Heart left ventricle (tissue), 16 donors: ENCODE measurements at places on chromosomes 5 and 9.

- DNase-seq: peak; percentile 95
Observed at GRCh38 chr9:129496473-129497004, 124.4 kb downstream of the C9orf50 start.

DNA sequence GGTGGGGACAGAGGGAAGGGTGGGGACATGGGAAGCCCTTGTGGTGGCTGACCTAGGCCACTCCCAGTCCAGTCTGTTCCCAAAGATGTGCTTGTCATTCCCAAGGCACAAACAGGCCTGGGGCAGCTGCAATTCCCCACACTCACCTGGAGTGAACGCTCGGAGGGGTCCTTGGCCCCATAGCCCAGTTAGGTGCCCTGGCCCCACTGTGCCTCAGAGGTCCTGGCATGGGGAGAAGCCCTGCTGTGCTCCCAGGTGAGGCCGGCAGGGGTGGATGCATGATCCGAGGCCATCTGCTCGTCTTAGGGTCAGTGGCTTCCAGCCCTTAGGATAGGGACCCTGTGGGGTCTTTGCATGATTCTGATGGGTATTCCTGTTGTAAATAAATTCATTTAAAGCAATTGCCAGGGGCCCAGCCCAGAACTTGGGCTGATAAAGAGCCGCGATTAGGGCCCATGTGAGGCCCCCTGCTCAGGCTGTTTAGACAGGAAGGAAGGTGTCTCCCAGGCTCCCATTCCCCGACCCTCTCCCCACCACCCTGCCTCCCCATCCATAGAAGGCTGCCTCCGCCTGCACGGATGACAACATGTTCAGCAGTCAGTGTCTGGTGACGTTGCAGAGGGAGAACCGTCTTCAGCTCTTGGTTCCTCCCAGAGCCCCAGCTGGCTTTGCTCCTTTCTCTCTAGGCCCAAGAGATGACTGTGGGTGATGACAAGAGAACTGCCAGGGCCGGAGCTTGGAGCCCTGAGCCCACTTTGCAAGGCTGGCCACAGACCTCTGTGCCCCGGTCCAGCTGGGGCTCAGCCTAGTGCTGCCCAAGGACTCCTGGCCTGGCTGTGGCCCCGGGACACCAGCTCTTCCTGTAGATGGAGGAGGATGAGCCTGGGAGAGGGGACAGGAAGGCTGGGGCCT, 28.4 kb upstream of the IRX4 start:
- DNase-seq: no peak

DNA sequence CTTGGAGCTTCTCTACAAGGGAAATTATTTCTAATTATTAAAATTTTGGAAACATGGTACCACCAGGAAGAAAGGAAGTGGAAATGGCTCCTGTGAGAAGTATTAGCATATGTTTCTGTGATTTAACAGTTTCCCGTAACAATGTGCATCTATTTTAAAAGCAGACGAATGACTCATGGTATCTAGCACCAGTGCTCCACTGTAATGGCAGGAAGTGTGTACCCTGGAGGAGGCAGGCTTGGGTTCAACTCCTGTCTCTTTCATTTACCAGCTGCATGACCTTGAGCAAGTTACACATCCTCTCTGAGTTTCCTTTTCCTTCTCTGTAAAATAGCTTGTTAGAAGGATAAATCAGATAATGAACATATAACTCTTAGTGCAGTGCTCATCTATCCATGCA, 41.0 kb upstream of the ANGPTL2 start:
- peak; percentile 23 for DNase-seq

DNA sequence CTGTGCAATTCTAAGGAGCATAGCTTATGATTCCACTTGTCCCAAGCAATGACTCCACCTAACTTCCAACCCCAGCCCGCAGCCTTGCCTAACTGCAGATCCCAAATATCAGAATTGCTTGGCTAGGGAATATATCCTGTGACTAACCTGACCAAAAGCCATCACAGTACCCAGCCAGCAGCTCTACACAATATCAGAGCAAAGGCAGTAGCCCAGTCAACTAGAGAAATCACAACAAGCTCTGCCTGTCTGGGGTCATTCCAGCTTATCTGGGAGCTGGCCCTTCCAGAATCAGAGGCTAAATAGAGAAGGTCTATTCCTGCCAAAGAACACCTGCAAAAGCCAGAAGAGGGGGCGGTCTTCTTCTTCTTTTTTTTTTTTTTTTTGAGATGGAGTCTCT, 9.3 kb upstream of the KIAA1958 start:
- DNase-seq: no peak

- DNase-seq: no peak
Observed at GRCh38 chr5:138930371-138931097, 55.4 kb upstream of the LRRTM2 start.

DNA sequence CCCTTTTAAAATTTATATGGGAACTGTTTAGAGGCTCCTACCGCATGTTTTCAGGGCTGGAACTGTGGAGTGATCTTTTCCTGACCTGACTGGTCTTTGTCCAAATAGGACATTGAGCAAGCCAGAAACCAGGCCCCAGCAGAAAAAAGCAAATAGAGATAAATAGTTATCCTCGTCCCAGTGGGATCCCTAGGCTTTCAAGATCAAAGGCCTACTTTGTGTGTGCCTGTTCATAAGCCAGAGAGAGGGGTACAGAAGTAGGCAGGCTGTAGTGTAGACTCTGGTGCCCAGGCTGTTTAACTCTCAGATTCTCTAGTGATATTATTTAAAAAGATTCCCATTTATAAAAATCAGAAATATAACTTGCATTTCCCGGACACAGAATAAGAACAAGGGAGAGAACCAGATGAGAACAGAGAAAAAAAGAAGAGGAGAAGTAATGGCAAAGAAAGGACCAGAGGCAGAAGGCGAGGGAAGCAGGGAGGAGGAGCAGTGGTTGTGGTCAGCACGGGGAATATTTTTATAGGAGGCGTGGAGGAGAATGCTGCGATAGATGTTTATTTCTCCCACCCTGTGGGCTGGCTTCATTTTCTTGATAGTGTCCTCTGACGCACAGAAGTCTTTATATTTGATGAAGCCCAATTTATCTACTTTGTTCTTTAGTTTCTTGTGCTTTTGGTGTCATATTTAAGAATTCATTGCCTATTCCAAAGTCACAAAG, 101.2 kb downstream of the AOPEP start:
- DNase-seq: no peak

GRCh38 chr9:122845116-122845515, 16.7 kb upstream of the PDCL start:
- no peak for DNase-seq

- DNase-seq: no peak
Observed at GRCh38 chr5:155285706-155286105, 272.2 kb downstream of the KIF4B start.

DNA sequence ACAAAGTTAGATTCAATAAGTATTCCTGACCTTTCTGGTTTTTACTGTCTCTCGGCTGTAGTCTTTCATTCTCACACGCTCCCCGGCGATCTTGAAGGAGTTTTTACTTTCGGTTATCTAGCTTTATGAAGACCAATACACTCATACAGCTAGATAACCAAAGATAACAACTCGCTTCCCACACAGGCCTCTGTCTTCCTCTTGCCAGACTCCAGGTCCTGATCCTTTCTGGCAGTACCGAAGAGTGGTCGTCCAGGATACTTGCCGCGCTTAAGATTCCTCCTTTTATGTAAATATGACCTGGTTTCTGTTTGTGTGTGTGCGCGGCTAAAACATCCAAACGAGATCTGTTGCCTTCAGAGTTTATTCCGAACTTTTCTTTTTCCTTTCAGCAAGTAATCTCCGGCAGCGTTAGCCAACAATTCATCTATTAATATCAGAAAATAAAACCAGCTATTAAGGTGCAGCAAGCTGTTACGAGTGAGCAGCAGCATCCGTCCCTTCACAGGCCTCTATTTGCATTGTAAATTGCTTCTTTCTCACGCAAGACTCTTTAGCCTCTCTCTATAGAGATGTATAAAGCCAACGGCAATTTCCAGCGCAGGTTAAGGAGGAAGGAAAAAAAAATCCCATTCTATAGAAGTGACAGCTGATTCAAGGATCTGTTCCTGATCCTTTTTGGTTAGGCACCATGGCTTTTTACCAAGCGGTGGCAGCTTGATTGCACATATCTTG, 216.1 kb downstream of the MEF2C start:
- DNase-seq: no peak

GRCh38 chr5:168822248-168822744, 243.1 kb upstream of the PANK3 start:
- DNase-seq: no peak

DNA sequence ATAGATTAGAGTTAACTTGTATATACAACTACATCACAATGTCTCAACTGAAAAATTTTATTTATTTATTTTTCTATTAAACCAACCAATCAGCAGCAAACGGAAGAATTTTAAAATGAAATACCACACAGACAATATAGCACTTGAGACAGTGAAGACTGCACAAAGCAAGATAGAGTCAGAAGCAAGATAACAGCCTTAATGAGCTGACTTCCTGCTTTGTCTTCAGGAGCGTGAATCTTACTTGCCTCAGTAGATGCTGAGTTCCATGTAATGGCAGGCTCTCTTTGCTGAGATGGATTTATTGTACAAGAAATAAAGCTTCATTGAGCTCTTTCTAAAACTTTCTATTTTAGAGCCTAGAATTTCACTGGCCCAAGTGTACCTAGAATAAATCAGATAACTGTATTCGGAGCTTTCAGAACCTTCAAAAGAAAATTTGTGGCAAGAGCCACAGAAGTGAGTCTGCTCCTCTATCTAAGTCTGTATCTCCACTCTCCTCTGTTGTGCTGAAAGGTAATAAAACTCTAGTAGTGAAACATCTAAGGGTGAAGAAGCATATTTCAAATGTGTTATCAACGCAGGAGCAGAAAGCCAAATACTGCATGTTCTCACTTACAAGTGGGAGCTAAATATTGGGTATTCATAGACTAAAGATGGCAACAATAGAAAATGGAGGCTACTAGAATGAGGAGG, 83.3 kb upstream of the ANKRD55 start:
- DNase-seq: no peak

- DNase-seq: no peak
Observed at GRCh38 chr5:109868737-109869136, 179.0 kb downstream of the MAN2A1 start.

DNA sequence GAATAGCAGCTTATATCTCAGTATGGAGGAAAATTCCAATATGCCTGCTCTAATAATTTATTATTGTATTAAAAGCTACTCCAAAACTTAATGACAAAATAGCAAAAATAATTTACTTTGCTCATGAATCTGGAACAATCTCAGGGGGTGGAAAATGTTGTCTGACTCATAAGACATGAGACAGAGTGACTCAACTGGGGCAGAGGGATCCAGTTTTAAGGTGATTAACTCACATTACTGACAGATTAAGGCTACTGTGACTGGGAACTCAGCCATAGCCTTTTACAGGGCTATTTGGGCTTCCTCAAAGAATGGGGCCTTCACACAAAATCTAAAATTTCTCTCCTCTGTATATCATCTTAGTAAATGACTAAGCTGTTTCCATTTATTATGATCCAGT, 1172.9 kb downstream of the CDH12 start:
- DNase-seq: no peak

DNA sequence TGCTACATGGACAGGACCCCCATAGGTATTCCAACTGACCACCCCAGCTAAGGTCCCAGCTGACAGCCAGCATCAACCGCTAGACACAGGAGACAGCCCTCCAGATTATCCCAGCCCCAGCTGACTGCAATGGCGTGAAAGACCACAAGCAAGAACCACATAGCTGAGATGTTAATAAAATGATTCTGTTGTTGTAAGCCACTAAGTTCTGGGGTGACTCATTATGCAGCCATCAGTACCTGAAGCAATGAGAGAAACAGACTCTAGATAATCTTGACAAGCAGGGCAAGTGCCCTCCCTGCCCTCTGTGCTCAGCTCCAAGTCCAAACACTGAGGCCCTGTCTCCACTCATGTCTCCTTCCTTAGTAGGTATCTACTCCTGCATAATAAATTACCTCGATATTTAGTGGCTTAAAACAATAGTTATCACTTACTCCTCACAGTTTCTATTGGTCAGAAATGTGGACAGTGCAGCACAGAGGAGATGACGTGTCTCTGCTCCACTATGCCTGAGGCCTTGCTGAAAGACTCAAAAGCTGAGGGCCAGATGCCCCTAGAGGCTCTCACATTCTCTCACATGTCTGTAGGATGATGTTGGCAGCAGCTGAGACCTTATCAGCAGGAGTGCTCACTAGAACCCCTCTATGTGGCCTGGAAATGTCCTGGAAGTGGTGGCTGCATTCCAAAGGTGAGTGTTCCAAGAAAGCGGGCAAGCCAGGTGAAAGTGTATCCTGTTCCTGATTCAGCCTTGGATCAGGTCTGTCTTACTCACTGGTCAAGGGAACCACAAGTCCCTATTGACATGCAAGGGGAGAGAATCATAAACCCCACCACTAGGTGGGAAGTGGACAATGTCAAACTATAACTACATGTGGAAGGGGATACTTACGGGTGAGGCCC, 2.5 kb downstream of the MGAT1 start:
- no peak for DNase-seq

GRCh38 chr5:1876660-1877064, 6.1 kb downstream of the IRX4 start:
- no peak for DNase-seq

- no peak for DNase-seq
Observed at GRCh38 chr9:34400275-34400674, 23.6 kb upstream of the MYORG start.

DNA sequence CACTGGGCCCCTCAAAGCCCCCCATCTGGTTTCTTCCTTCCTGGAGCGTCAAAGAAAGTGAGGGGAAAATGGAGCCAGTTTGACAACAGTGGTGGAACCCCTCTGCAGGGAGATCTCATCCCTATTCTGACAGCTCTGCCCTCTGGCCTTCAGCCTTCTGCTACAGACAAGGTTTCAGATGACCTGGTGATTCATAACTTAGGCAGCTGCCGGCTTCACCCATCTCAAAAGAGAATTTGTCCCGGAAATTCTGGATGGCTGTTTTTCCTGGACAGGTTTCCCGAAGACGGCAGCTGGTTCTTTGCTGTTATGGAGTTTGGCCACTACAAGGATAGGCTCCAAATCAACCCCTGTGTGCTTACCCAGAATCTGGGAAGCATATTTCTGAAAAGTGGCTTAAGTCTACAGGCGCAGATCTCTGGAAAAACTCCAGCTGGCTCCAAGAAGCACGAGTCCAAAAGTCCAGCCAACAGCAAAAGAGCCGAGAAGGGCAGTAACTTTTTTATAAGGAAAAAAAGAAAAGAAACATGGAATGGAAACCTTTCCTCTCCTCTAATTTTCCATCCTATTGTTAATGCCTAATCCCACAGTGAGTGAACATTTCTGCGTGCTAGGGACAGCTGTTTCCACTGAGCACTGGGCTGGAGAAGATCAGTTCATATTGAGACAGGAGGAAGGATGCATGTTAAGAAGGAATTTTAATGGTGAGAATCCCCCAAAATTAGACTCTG, 54.5 kb downstream of the ZNF366 start:
- DNase-seq: peak; percentile 84

DNA sequence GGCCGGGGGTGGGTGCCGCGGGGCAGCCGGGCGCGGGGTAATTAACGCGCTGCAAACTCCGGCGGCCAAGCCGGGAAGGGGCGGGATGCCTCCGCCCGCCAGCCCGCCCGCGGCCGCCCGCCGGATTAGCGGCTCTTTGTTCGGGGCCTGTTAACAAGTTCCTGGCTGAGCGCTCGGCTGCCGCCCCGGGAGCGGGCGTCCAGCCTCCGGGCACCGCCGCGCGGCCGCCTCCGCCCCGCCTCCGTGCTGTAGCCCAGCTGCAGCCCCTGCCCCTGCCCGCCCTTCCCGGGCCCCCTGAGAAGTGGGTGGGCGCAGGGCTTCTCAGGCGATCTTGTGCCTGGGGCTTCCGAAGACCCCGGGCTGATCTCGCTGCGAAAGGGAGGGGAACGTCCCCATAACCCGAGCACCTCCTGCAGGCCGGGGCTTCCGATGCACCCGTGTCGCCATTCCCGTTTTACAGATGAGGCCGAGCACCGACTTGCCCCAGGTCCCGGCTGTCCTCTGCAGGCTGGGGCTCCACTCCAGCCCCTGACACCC, 7.5 kb downstream of the UNC5A start:
- DNase-seq: no peak

GRCh38 chr5:169248550-169248949, 52.4 kb downstream of the SLIT3 start:
- DNase-seq: no peak
